ENCODE measurements at places on chromosomes 6 and 20.

- DNase-seq: peak; percentile 48
Observed at GRCh38 chr6:54284161-54284860, 23.9 kb upstream of the TINAG start.

DNA sequence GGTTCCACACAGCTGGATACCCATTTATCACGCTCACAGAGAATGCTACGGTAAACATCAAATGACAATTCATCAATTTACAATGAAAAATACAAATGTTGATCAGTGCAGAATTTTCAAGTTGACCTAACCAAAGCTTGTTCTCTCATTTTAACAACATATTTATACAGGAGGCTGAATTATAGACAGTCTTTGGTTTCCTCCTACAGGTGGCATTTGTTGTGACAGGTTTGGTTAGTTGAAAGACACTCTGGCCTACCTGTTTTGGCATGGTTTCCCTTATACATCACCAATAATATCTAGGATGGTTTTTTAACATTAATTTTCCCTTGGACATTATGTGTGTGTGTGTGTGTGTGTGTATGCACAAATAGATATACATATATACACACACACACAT lies 642.5 kb upstream of the MMS22L start:
- no peak for DNase-seq

DNA sequence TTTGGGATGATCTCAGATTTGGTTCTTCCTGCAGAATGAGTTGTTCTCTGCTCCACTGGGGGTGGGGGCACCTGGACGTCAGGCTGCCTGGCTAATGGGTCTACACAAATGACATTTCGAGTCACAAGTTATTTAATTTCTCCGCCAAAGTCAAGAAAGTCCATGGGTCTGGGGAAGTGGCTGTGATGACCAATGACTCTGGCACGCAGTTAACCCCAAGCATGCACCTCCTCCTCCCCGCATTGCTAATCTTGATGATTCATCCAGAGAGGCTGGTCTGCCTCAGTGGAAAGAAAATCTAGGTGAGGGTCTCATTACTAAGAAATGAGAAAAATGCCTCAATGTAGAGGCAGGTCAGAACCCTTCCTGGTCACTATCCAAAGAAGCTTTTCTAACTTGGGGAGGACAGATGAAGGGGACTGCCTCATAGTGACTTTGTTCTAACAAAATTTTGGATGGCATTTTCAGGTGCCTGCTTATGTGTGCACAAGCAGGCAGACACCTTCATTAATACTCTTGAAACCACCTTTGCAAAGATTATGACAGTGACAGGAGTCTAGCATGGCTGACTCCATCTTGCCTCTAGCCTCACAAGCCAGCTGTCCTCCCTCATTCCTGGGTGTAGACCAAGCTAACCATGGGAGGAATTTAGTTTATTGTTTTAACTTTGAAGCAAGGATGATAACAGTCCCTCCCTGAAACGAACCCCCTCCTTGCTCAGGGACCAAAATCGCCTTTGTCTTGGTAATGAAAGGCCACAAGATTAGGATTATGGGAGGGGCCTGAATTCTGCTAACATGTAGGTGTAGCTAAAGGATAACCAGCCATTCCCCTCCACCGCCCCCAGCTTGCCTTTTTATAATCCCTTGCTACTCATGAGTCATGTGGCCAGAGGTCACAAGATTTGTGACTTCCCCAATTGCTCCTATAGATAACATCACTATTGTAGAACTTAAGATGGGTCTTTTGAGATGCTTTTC lies 98.6 kb upstream of the MRPS10 start:
- DNase-seq: peak; percentile 100

DNA sequence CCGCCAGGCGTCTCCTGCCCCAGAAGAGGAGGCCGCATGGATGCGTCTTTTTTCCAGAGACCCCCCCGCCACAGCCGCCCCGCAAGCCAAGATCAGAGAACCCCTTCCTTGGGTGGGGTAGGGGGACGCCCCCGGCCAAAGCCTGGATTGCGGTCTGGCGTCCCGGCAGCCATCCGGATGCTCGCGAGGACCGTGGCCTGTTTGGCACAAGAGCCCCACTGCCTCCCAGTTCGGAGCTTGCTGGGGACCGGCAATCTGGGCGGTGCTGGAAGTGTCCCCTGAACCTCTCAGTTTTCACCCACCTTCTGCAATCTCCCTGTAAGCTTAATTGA lies 924 bp downstream of the FAM162B start:
- no peak for DNase-seq

- peak; percentile 32 for DNase-seq
Observed at GRCh38 chr6:50905297-50905696, 86.6 kb downstream of the TFAP2B start.

- no peak for DNase-seq
Observed at GRCh38 chr6:50539447-50539846, 173.9 kb upstream of the TFAP2D start.

DNA sequence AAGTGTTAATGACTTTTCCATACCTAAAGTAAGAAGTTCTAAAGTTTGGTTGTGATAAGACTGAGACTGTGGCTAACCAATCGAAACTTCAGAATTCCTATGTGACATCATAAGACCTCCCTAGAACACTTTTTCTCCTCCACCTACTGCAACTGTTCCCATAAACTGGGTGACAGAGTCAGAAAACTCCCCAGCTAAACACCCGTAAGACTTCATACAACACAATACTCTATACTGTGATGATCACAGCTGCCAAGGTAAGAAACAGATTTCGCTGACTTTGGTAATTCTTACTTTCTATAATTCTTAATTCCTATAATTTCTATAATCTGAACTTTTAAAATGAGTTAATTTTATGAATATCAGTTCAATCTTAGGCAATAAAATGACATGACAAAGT lies at the start of gene PLN:
PLN (plus strand) TSS at position 161 of the 400 bp plus-strand sequence. CDS start 10,626 bp downstream, outside the sequence.
- DNase-seq: peak; percentile 5

- DNase-seq: no peak
Observed at GRCh38 chr20:33719277-33719988, 677 bp downstream of the PXMP4 start.

GRCh38 chr6:26017632-26017966 lies 55.0 kb downstream of the TRIM38 start:
- peak; percentile 70 for DNase-seq

- DNase-seq: peak; percentile 52
Observed at GRCh38 chr6:148998704-148999103, 251.9 kb downstream of the UST start.

DNA sequence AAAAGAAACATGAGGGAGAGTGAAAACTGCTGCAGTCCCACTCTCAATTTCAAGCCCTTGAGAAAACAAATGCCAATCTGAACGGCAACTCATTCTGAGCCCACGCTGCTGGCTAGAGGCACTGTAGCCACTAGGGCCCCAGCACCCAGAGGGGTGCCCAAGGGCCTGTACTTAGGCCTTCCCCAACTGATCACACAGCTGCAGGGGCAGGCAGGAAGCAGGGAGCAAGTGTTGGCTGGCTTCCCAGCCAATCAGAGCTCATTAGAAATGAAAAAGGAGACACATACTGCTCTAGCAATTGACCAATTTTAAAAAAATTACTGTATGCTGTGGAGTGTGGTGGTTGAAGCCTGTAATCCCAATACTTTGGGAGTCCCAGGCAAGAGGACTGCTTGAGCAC lies 3.7 kb upstream of the BEND3 start:
- peak; percentile 22 for DNase-seq

DNA sequence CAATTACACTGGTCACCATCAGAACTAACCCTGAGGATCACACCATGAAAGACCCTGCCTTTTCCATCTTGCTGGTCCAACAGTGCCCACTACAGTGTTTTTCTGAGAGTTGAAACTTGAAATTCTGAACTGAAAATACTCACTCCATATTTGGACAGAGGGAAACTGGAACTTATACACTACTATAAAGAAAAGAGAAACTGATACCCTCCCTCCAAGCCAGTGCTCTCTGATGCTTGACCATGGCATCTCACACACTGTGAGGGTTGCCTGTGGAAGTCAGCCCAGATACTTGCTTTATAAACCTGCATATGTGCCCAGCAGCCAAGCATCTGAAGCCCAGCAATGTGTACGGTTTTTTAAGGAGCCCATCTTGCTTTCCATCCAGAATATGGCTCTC lies 108.7 kb downstream of the FOXA2 start:
- DNase-seq: no peak

GRCh38 chr6:145457556-145457955 lies 277.8 kb downstream of the EPM2A start:
- no peak for DNase-seq

DNA sequence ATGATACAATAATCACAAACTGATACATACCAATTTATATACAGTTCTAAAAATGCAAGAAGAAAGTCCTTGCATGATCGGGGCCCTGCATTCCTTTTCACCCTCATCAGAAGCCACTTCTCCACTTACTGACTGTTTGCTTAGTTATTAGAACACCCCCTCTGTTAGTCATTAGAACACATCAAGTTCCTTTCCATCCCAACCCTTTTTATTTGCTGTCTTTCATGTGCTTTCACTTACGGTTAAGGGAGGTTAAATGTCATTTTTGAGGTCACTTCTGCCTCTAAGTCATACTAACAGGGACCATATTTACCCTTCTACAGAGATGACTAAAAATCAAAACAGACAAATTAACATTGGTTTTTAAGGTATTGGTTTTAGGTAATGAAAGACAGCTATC lies 149.1 kb downstream of the LMBRD1 start:
- no peak for DNase-seq

DNA sequence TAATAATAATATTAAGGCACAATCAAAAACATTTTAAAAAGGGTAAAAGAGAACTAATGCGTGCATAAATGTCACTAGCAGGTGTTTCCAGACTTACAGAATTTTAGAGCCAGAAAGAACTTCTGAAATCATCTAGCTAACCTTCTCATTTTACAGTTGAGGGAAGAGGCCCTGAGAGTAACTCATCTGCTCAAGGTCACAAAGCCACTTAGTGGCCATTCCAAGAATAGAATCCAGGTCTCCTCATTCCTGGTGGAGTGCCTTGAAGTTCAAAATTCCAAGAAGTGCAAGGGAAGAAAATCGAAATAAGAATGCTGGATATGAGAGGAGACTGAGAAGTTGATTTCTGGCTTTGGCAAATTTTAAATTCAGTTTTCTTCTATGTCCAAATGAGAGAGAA lies 3.2 kb upstream of the KIAA0408 start:
- DNase-seq: peak; percentile 33

- DNase-seq: no peak
Observed at GRCh38 chr20:50308166-50308512, 117.5 kb downstream of the CEBPB start.

DNA sequence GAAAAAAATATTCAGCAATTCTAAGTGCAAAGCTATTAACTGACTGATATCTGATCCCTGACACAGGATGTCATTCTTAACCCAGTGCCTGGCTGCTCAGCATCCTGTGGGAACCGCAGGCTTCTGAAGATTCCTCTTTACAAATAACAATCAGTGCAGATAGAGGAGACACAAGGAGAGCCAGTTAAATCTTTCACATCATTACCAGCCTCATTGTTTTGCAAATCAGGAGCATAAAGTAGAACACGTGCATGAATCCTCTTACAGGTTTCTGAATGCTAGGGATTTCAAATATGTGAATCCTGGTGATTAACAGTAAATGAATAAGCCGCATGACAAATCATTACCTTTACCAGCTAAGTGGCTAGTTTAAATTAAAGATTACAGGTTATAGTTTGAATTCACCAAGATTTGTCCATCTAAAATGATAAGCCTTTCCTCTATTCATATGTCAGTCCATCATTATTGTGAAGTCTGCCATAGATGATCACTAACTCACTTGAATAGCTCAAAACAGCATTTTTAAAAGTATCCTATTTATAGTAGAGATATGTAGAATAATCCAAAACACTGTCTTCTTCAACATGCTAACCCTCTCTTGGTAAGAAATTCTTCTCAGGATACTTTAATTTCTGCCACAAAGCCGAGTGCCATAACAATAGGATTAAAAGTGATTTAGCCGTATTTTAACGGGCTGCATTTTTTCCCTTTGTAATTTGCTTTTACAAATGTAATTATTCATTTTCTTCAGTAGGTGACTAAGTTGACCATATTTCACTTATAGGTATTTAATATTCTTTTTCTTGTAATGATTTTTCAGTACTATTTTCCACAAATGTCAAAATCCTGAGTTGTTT lies 367.3 kb upstream of the EPHA7 start:
- no peak for DNase-seq

- peak; percentile 80 for DNase-seq
Observed at GRCh38 chr20:50120935-50121693, 8.2 kb upstream of the UBE2V1 start.

DNA sequence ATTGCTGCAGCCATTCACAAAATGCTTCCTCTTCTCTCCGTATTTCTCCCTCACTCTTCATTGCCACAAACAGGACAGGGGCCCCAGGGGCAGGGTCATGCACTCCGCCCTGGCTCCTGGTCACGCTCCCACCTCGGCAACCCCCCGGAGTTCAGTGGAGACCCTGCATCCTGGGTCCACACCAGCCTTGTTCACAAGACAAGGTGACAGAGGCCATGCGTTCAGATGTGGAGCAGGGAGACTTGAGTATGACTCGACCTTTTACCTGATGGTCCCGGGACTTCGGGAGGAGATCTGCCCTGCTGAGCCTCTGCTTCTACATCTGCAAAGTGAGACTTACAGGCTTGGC lies 49.4 kb downstream of the ANKRD60 start:
- DNase-seq: no peak

GRCh38 chr6:156978948-156979347 lies 201.8 kb downstream of the ARID1B start:
- no peak for DNase-seq

- peak; percentile 53 for DNase-seq
Observed at GRCh38 chr6:107624541-107624940, 134.6 kb downstream of the SOBP start.

DNA sequence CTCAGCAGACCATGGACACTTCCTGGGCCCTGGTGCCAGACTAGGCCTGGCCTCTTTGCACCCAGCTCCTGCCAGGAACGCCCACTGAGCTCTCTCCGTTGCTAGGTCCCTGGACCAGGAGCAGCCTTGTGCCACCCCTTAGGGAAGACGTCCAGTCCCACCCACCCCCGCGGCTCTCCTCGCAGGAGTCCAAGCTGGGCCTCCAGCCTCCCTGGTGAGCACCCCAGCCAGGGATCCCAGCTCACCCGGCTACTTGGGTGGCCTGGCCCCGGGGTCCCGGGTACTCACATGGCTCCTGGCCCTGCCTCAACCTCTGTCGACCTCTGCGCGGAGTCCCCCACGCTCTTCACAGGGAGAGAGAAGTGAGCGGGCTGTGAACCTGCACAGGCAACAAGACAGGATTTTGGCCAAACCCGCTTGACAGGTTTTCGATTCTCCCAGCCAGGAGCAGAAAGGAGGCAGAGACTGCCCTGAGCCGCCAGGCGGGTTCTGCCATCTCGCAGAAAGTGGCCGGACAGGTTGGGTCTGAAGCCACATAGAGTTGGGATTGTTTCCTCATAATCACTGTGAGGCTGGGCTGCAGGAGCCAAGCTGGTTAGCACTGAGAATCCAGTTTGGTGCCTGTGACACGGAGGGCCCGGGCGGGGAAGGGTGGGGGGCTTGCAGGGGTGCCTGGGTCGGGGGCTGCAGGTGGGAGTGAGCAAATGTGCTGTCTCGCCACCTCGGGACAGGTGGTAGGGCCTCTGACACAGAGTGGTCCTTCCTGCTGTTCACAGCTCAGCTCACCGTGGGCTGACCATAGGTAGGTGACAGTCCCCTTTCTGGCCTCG lies at the start of gene RBBP8NL:
RBBP8NL (minus strand) TSS at position 368 of the 830 bp plus-strand sequence. CDS start 7,892 bp downstream, outside the sequence.
- no peak for DNase-seq
